Ascending aorta (tissue), 2 donors: ENCODE measurements at places on chromosomes 12 and 14.
A peak's percentile ranks its signal among the peaks of the same experiment; 100 is the strongest.

DNA sequence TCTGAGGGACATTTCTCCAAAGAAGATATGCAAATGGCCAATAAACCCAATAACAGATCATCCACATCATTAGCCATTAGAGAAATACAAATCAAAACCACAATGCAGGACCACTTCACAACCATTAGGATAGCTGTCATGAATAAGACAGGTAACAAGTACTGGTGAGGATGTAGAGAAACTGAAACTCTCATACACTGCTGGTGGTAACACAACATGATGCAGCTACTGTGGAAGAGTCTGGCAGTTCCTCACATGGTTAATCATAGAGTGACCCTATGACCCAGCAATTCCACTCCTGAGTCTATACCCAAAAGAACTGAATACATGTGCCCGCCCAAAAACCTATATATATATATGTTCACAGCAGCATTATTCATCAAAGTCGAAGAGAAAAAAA, 39.0 kb downstream of the TTC9 start:
- no peak for DNase-seq

DNA sequence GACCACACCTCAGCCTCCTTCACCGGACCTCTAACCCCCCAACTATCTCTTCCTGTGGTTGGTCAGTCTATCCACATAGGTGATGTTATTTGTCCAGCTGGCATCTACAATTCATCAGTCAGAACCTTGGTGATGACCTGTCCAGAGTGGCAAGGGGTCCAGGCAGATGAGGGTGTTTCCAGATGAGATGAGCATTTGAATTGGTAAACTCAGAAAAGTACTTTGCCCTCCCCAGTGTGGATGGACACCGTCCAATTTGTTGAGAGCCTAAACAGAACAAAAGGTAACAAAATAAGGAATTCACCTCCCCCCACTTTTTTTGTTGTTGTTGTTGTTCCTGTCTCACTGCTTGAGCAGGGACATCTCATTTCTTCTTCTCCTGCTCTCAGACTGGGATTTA, 34.3 kb upstream of the LRP6 start:
- DNase-seq: no peak

- no peak for DNase-seq
Observed at GRCh38 chr12:94571556-94571955, 78.8 kb downstream of the TMCC3 start.

DNA sequence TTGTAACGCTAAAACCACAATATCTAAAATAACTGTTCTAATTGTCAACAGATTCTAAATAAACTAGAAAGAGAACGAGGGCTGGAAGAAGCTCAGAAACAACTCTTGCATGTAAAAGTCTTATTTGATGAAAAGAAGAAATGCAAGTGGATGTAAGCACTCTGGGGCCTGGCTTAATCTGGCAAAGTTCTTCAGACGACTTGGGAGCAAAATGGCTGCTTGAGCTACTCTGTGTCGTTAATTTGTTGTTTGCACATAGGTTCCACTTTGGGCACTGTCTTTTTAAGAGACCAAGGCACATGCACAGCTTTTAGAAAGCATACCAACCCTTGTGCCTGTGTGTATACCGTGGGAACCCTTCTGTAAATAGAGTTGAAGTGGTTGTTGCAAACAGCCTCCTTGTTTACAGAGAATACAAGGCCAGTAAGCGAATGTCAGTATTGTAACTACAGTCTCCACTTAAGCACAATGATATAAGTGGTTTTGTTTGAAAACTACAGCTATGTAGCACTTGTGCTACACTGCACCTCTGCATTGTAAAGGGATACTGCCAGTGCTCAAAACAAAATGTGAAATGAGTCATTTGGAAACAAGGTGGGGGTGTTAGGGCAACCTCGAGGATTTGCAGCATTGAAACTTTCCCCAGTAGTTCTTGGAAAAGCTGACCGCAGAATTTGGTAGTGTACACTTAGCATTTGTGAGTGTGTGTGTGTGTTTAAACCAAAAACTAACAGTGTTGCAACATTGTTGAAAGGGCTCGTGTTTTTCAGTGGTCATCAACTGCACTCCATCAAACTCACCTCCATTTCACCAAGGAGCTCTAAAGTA, 154.3 kb downstream of the CEP83 start:
- DNase-seq: no peak

DNA sequence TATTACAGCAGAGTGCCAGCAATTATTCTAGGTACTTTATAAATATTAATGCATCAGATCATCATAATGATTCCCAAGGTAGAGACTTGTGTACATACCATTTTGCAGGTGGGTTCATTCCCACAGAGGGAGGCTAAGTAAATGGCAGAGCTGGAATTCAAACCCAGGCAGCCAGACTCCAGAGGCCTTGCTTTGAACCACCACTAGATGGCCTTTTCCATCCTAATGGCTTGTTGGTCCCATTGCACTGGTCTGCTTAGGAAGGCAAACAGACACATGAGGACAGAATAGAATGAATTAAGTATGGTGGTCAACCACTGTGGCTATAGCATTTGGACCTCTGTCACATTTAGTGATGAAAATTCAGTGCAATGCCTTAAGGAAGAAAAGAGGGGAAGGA, 158.7 kb downstream of the METTL25 start:
- no peak for DNase-seq

DNA sequence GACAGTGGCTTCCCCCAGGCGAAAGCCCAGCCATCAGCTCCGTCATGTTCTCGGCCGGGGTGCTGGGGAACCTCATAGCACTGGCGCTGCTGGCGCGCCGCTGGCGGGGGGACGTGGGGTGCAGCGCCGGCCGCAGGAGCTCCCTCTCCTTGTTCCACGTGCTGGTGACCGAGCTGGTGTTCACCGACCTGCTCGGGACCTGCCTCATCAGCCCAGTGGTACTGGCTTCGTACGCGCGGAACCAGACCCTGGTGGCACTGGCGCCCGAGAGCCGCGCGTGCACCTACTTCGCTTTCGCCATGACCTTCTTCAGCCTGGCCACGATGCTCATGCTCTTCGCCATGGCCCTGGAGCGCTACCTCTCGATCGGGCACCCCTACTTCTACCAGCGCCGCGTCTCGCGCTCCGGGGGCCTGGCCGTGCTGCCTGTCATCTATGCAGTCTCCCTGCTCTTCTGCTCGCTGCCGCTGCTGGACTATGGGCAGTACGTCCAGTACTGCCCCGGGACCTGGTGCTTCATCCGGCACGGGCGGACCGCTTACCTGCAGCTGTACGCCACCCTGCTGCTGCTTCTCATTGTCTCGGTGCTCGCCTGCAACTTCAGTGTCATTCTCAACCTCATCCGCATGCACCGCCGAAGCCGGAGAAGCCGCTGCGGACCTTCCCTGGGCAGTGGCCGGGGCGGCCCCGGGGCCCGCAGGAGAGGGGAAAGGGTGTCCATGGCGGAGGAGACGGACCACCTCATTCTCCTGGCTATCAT, 663 bp downstream of the PTGER2 start:
- peak; percentile 66 for DNase-seq

- no peak for DNase-seq
Observed at GRCh38 chr12:27560126-27560525, 36.1 kb downstream of the PPFIBP1 start.

GRCh38 chr12:80763874-80764273, 47.2 kb downstream of the MYF5 start:
- DNase-seq: no peak

GRCh38 chr12:29131539-29131938, 17.5 kb upstream of the FAR2 start:
- no peak for DNase-seq

DNA sequence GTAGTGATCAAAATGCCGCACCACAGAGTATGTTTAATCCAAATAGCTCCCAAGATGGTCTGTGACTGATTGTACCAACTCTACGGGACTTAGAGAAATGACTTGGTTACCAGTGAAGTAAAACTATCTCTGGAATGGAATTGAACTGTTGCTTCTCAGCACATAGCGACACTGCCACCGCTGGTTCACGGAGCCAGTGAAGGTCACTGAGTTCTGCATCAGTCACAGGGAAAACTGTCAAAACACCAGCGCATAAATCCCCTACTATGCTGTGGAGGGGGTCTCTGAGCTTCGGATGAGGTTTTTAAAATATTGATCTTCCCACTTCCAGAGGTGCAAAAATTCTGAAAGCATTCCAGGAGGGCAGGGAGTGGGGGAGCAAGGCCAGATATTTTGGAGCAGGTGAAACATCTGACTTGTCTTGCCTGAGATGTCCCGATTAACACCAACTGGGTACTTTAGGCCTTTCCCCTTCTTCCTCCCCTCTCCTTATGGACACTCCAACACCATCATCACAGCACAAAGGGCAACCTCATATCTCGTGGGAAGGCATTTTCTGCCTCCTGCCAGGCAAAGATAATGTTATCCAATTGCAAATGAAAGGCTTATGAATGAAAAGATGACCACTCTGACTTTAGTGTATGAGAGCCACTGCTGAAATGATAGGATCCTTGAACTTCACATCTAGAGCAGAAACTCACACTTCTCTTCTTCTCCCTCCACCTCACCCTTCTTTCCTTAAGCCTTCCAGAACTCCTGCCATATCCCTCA, 2.0 kb upstream of the PLXNC1 start:
- DNase-seq: no peak

GRCh38 chr12:15726878-15727150, 62.4 kb downstream of the EPS8 start:
- no peak for DNase-seq

- DNase-seq: no peak
Observed at GRCh38 chr12:103844305-103844704, 3.3 kb upstream of the NT5DC3 start.

- DNase-seq: no peak
Observed at GRCh38 chr12:16473610-16474326, 126.3 kb downstream of the MGST1 start.

DNA sequence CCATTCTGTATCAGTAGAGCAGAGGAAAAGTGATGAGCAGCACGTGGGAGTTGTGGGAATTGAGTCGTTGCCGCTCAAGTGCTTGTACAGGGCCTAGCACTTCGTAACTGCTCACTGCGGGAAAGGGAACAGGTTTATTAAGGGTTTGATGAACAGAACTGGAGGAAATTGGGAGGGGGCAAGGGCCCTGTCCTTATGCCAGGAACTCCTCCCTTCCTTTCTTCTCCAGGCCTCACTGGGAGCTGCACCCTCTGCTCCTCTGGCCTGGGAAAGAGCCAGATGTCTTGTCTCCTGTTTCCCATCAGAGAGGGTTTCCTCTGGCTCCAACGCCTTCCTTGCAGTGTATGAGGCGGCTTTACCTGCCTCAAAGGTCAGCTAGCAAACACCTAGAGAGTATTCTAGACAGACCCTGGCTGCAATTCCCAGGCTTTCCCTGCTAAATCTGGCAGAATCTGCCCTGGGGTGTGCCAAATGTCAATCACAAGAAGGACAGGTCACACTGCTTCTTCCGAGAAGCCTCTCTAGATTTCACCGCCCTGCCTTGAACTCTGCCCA, 78.4 kb downstream of the NTF3 start:
- no peak for DNase-seq

DNA sequence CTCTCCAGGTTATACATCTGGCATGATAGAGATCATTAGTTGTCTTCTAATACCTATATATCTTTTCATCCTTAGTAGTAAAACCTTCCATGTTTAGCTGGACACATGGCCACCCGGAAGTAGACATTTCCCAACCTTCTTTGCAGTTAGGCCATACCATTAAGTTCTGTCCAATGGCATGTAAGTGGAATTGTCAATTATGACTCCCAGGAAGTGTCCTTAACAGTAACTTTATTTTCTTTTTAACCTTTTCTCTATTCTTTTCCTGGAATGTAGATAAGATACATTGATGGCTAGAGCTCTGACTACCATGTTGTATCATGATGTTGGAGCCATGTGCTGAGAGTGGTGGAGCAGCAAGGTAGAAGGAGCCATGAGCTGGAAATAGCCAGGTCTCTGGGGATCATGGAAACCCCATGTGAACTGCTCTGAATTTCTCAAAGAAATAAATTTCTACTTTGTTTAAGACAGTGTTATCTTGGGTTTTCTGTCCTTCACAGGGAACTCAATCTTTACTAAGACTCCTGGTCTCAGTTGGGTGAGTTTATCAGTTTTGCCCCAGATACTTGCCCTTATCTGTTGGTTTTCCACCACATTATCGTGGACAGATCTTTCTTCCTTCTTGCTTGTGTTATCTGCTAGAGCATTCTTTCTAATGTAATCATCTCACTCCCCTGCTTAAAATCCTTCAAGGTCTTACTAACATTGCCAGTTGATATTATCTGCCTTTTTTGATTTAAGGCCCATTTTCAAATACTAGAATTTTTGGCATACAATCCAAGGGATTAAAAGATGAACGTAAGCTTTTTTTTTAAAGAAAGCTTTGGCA, 5.1 kb upstream of the LTA4H start:
- no peak for DNase-seq

DNA sequence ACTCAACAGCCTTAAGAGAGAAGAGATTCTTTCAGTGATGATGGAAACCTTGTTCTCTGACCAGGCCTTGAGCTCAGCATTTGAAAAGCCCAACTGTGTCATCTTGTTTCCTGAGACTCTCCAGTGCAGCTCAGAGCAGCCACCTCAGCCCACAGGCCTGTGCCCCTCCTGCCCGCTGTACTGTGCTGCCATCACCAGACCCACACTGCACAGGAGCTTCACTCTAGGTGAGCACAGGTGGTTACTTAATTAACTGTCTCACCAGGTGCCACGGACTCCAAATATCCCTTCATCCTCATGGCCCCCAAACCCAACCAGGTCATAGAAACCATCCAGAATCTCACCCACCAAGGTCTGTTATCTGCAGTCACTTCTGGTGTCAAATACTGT, 51.3 kb downstream of the JAG2 start:
- peak; percentile 12 for DNase-seq

- DNase-seq: no peak
Observed at GRCh38 chr12:130748786-130749185, 32.7 kb upstream of the RIMBP2 start.

GRCh38 chr12:128783129-128783574, 40.6 kb downstream of the SLC15A4 start:
- DNase-seq: no peak

- DNase-seq: no peak
Observed at GRCh38 chr14:78491048-78491447, 320.9 kb downstream of the NRXN3 start.

GRCh38 chr14:91417983-91418386, 365 bp upstream of the CCDC88C start:
- DNase-seq: no peak

GRCh38 chr14:24659916-24660570, 26.1 kb upstream of the GZMB start:
- no peak for DNase-seq

GRCh38 chr14:51750542-51750941, 98.8 kb downstream of the FRMD6 start:
- DNase-seq: no peak

GRCh38 chr12:5204271-5204670, 160.6 kb downstream of the KCNA5 start:
- DNase-seq: no peak

GRCh38 chr12:77469578-77470333, 360.9 kb upstream of the NAV3 start:
- no peak for DNase-seq

DNA sequence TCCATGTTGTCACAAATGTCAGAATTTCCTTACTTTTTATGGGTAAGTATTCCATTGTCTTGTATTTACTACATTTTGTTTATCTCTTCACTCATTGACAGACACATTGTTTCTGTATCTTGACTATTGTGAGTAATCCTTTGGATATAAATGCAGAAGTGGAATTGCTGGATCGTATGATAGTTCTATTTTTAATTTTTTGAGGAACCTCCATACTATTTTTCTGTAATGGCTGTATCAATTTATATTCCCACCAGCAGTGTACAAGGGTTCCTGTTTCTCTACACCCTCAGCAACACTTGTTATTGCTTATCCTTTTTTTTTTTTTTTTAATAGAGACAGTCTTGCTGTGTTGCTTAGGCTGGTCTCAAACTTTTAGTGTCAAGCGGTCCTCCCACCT, 3.5 kb upstream of the KICS2 start:
- no peak for DNase-seq
